ENCODE measurements at places on chromosomes 1 and 21.
A peak's percentile ranks its signal among the peaks of the same experiment; 100 is the strongest.

DNA sequence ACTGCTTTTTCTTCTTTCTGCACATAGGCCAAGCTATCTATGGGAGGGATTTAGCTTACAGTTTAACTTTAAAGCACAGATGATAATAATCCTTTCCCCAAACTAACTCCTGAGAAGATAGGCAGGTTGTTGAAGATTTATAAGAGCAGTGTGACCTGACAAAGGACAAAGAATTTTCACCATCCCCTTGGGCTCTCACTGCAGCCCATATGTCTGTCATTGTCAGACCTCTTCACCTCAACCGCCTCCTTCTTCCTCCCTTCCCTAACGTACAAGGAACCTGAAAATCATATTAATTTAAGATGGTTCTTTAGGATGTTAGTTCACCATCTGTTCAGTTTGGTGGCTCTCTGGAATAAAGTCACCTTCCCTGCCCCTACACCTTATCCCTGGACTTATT lies 5.0 kb downstream of the RNU1-2 start:
- DNase-seq = no peak

GRCh38 chr1:157682710-157683437 lies 17.7 kb downstream of the FCRL3 start:
- no peak for DNase-seq

GRCh38 chr1:56904663-56905397 lies 50.2 kb downstream of the C8A start:
- no peak for DNase-seq

- DNase-seq = no peak
These were observed 47.9 kb downstream of the S1PR1 start for GRCh38 chr1:101284622-101285218.

- DNase-seq = peak; percentile 76
These were observed at the start of gene IL6R for GRCh38 chr1:154404984-154405746. Gene IL6R, plus strand, starts transcription at chr1:154405343. Its CDS starts 287 bp downstream, at chr1:154405630.

DNA sequence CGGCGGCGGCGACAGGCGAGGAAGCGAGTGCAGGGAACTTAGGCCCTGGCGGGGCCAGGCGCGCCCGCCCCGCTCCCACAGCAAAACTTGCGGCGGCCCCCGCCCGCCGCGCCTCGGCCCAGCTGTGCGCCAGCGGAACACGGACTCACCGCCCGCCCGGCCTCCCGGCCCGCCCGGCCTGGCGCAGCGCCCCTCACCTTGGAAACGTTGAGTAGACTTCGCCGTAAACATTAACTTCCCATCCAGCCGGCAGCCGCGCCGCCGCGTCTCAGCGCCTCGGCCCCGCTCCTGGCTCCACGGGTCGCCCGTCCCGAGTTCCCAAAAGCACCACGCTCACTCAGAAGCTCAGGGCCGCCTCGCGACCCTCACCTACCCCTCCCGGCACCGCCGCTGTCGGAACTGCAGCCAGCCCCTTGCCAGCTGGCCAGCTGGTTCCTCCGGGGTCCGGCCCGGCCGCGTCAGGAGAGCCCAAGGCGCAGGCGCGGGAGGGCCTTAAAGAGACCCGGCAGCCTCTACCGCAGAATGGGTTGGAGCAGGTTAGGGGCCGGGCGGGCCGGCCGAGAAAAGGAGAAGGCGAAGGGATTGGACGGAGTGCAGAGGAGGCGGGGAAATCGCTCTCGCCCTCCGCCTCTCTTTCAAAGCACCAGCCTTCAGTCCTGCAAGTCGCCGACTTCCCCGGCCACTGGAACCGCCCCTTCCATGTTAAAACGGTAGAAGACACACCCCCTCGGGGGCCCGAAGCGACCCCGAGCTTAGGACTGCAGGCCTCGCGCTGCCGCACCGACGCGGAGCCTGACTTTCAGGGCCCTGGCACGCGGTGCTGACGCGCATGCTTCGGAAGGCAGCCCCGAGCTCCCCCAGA lies at the start of gene EVI5:
EVI5 (minus strand) TSS at position 470 of the 862 bp plus-strand sequence. CDS start 48,562 bp downstream, outside the sequence.
- DNase-seq = peak; percentile 54

GRCh38 chr1:230237805-230238204 lies 170.8 kb downstream of the GALNT2 start:
- no peak for DNase-seq

DNA sequence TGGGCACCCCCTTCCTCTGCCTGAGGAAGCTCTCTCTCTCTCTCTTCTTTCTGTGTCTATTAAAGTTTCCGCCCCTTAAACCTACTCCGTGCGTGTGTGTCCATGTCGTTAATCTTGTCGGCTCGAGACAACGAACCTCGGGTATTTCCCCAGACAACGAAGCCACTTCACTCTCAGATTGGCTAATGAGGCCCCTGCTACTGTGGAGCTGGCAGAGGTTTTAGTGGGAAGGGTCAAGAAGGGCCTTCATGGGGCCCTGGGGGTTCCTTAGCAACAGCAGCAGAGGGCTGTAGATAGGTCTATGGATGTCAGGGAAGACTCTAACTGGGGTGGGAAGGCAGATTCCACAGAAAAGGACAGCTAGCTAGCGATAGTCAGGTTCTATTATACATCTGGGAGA lies 239.8 kb upstream of the RAB4A start:
- DNase-seq = no peak

DNA sequence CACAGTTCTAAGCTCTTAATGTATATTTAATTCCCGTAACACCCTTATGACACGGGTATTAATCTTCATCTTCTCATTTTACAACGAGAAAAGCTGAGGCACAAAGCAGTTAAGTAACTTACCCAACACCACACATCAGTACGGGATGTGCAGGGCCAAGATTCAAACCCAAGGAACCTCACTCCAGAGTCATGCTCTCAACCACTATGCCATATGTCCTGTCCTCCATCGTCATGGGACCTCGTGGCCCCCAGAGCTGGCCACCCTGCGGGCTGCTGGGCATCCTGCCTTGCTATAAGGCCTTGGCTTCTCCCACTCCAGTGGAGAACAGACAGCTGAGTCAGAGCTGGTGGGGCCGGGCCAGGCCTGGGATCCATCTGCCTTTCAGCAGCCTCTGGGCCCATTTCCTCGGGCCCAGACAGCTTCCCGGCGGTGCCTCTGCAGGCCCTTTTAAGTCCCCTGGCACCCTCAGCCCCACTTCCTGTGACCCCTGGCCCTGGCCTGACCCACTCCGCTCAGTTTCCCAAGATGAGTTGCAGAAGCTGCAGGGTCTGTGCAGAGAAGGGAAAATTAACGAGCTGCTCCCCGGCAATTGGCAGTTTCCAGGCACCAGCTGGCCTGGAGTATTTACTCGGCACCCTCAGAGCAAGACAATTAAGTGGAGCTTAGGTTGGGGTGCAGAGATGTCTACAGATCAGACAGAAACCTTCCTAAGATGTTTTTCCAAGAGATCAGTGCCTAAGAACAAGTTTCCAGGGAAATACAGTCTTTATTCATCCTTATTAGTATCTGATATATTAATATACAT lies 98.2 kb downstream of the EPHB2 start:
- DNase-seq = no peak

DNA sequence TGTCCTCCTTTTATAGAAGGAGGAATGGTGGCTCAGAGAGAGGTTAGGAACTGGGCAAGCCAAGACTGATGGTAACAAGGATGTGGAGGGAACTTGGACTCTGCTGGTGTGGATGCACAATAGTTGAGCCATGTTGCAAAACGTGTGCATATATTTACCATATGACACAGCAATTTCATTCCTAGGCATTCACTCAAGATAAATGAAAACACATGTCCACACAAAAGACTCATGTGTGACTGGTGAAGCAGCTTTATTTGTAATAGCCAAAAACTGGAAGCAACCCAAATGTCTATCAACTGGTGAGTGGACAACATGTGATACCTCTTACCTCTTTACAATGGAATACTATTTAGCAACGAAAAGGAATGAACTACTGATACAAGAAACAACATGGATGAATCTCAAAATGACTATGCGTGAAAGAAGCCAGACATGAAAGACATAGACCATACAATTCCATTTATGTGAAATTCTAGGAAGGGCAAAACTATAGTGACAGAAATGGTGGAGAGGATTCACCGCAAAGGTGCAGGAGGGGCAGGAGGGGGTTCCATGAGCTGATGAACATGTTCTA lies 36.2 kb downstream of the CAMK2N1 start:
- DNase-seq = no peak

- DNase-seq = no peak
These were observed 65.9 kb downstream of the CLIC6 start for GRCh38 chr21:34734696-34735095.

DNA sequence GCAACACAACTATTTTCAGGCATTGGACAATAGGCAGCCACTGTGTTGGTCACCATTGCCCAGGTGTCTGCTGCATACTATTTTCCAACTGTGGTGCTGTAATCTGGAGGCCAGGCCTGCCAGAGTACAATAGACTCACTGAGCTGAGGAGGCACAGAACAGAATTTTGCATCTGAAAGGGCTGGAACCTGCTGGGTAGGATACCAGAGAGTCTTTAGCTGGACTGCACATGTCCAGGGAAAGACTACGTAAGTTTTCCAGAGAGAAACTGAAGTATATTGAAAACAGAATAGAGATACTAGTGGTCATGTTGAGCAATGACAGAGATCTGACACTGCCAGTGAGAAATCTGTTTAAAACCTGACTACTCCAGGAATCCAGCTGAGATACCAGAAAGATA lies 200.8 kb downstream of the RASAL2 start:
- no peak for DNase-seq

DNA sequence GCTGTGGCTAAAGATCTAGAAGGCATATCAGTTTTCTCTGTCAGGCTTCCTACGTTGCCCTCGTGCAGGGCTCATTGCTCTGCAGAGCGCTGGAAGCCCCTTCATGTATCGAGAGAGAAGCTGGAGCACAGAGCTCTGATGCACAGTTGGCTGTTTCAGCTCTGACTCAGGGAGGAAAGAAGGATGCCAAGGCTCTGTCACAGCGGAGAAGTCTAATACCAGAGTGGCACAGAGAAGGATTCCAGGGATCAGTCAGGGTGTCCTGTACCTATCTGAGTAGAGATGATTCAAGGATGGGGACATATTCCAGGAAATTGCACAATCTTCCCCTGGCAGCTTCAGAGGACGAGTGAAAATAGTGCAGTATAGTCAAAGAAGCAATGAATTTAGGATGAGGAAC lies 179.2 kb upstream of the FMN2 start:
- DNase-seq = no peak

DNA sequence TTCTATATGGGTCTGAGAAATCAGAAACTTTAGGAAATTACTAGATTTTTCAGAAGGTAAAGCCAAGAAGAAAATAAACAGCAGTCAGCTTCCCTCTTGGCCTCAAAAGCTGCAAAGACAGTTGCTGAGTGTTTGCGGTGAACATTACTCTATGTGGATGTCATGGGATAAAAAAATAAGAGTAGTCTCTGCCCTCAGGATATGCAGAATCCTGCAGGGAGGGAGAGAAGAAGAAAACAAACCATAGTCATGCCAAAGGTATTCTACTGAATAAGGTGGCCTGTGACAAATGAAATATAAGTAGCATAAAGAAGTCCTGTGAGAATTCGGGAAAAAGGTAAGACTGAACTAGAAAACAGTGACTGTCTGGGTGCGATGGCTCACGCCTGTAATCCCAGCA lies 19.0 kb downstream of the YARS1 start:
- no peak for DNase-seq

DNA sequence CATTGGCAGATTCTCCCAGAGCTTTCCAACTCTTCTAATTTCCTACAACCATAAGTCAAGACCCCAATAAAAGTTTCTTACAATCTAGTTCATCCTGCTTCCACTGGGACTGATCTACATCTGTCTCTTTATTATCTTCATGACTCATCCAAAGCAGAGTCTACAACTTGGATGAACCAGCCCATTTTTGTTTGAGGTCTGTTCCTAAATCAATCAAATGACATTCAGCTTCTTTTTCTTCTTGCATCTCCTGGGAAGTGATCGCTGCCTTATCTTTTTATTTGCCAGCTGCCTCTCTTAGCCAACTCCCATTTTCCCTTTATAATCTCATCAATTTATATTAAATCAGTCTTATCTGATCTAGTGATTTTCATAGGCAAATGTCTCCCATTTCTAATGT lies 105.6 kb downstream of the ERG start:
- no peak for DNase-seq

GRCh38 chr1:46446646-46447498 lies 42.8 kb upstream of the DMBX1 start:
- peak; percentile 68 for DNase-seq

- DNase-seq = no peak
These were observed 31.7 kb downstream of the WNT3A start for GRCh38 chr1:228038387-228039005.

GRCh38 chr21:28480470-28480869 lies 512.2 kb downstream of the LTN1 start:
- DNase-seq = no peak

DNA sequence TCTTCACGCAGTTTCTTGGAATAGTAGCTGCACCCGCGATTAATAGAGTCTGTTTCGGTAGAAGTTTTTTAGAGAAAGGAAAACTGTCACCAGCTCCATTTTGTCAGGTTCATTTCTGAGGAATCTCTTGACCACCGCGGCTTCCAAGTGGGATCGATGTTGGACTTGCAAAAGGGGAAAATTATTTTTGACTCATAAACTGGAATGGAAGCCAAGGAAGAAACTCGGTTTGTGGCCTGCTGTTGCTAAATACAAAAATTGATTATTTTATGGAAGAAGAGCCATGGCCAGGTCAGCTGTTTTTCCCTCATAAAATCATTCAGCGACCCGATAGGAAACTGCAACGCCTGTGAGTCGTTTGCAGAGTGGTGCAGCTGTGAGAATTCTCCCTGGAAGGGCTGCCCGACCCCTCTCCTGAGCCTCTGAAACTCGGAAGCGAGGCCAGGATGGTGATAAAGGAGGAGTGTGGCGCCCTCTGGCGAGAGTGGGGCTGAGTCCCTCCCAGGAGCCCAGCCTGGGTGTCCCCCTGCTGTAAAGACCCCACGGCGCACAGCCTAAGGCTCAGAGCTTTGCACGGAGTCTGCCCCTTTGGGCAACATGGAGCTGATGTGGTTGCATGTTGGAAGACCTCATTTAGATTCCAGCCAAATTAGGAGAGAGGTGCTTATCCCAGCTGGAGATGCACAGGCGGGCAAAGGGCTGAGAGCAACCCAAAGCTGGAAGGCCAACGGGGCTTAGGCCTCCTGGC lies 83.6 kb upstream of the SLC25A33 start:
- peak; percentile 55 for DNase-seq

GRCh38 chr1:235817101-235817728 lies 49.5 kb downstream of the LYST start:
- no peak for DNase-seq

DNA sequence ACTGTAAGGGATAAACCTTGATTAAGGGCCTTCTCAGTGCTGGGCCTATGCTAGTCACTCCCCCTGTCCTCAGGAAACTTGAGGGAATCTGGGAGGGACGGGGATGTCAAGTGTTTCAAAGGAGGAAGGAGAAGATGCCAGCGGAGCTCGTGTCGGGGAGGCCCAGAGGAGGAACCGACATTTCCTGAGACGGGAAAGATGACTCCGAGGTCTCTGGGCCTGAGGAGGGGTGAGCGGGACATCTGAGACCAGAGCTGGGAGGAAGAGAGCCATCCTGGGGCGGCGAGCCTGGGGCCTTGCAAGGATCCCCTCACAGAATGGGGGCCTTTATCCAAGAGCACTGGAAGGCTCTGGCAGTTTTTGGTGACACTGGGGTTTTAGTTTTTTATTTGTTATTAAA lies 10.4 kb downstream of the SLC66A1 start:
- no peak for DNase-seq

DNA sequence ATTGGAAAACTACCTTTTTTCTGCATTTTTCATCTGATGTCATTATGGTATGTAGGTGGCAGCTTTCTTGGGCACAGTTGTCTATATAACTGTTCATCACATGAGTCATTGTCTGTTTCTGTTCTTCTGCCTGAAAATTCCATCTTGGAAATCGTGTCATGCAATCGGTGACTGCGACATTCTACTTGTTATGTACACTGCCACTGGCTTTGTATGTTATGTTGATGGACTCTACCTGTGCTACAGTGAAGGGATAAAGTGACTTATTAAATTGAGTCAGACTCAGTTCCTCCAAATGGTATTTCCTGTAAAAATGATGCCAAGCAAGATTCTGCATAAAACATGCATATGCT lies 8.6 kb downstream of the SMAP2 start:
- DNase-seq = no peak
